ENCODE measurements at places on chromosomes 7 and 10.
A peak's percentile ranks its signal among the peaks of the same experiment; 100 is the strongest.

DNA sequence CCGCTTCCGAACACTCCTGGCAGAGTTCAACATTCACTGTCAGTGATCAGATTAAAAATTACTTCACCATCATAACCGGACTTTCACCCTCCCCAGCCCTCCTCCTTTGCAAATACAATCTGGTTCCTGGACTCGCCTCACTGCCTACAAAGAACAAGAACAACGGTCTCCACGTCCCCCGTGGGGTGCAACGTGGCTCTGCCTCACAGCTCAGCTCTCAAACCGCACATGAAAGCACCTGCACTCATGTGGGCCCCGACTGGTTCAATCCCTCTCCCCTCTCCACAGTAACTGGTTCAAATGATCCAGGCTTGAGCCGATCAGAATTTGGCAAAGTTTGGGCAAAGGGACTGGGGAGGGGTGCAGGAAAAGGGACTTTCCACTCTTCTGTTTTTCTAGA lies 21.0 kb downstream of the ASB13 start:
- no peak for DNase-seq

GRCh38 chr7:157272351-157273207 lies 64.2 kb upstream of the DNAJB6 start:
- no peak for DNase-seq

DNA sequence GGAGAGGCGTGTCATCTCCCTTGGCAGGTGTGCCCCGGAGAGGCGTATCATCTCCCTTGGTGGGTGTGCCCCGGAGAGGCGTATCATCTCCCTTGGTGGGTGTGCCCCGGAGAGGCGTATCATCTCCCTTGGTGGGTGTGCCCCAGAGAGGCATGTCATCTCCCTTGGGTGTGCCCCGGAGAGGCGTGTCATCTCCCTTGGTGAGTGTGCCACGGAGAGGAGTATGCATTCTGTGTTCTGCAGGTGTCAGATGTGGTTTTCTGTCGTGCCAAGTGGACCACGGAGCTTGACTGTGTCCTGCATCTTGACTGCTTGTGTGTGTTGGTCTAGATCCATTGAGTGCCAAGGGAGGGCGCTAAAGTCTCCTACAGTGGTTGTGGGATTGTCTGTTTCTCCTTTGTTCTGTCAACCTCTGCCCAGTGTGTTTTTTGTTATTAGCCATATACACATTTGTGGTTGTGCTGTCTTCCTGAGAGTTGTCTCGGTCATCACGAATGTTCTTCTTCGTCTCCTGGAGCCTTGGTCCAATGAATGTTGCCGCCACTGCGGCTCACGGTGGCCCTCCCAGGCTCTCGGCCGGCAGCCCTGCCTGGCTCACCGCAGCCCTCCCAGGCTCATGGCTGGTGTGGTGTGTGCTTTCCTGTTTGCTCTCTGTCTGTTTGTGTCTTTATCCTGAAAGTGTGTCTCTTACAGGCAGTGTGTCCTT lies 96.8 kb downstream of the INPP5A start:
- no peak for DNase-seq

GRCh38 chr10:91570220-91570619 lies 62.7 kb downstream of the PPP1R3C start:
- DNase-seq, result no peak

DNA sequence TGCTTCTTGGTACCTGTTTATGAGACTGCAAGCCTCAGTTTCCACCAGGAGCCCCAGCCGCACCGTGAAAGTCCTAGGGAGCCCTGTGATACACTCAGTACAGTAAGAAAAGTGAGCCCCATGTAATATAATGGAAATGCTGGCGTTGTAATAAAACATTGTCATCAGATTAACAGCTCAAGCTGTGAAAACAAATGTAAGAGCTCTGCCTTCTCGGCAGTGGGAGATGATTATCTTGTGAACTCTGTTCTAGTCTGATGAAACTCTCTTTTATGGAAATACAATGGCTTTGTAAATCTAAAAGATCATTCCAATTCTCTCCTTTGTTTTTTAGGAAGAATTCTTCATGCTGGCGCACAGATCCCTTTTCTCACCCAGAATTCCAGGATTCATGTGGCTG lies 299.9 kb downstream of the ABCA13 start:
- no peak for DNase-seq

DNA sequence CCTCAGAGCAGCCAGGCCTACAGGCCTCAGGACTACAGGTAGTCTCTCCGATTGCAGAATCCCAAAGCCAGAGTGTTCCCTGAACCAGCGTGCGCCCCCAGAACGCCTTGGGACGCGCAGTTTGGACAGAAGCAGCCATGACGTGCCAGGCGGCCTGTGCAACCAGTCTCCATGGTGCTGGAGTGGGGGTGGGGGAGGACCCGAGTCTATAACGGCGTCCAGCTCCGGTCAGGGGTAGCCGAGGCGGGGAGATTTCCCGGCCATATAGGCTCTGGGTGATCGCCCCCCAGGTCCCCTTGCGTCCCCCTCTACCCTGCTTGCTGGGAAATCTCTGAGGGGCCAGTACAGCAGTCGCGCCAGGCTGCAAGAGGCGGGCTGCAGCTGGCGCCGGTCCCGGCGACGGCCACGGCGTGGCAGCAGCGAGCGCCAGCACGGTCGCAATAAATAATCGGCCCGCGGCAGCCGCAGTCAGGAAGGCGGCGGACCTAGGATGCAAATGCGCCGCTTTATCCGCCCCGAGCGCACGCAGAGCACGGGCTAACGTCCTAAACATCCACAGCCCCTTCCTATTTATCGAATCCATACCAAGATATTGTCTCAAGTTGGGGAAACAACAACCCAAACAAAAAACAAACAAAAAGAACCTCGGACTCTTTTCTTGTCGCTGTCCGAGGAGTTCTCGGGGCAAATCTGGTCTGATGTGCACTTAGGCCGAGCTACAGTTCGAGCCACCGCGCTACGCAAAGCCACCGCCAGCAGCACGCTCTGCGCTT lies 1.6 kb downstream of the HOXA3 start:
- DNase-seq, result peak; percentile 45

Data from stimulated activated CD4-positive, alpha-beta T cell treated with anti-CD3 and anti-CD28 coated beads, Interleukin-4, amount 100 ng/mL, for 4 hours (primary cell).